Right forelimb (tissue), 1 donor: ENCODE measurements at places on chromosomes 16 and 17.

DNA sequence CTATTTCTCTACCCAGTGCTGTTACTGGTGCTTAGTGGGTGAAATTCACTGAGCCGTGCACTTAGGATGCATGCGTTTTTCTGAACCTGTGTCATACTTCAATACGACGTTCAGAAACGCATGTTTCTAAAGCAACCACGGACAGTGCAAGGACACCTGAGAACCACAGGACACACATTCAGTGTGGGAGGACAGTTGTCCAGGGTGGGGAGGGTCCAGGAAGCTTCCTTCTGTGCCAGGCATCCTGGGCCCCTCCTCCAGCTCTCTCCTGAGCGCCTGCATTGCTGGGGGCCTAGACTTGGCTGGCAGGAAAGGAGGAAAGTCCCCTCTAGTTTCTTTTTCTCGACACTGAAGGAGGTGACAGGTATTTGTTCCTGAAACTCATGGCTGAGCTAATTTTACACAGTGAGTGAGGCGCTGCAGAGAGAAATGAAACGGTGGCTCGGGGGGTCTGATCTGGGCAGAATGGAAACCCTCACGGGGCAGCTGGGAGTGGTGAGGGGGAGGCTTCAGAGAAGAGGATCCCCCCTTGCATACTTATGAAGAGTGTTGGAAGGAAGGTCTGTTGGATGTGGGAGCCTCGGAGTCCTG is 89.9 kb downstream of the IRF8 start:
- DNase-seq = no peak

DNA sequence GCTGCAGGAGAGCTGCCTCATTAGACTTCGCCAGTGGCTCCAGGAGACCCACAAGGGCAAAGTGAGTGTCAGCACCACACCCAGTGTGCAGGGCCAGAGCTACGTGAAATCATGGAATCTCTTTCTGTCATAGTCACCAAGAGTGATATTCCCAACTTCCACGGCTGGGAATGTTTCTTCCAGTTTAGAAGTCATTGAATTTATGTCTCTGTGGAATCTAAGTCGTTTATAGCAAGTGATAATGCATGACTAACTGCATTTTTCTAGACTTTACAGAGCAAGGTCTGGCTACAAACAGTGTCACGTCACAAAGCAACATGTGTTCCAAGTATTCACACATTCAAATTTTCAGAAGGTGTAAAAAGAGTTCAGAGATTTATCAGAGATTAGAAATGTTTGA is 55.5 kb downstream of the SEC14L1 start:
- DNase-seq = no peak

DNA sequence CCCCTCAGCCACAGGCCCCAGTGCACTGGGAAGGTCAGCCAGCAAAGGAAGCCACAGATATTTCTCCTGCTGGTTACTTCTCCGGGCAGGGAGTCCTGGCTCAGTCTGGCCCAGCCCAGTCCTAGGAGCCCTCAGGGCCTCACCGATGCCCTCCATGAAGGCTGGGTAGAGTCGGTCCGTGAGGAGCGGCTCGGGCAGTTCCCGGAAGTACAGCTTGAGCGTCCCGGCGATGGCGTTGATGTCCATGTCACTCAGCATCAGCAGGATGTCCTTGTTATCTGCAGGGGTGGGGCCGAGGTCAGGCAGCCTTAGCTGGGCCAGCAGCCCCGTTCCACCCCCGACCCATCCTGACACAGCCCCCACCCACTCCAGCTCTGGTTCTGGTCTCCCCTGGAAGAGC is 13.7 kb downstream of the TIMM22 start:
- no peak for DNase-seq

DNA sequence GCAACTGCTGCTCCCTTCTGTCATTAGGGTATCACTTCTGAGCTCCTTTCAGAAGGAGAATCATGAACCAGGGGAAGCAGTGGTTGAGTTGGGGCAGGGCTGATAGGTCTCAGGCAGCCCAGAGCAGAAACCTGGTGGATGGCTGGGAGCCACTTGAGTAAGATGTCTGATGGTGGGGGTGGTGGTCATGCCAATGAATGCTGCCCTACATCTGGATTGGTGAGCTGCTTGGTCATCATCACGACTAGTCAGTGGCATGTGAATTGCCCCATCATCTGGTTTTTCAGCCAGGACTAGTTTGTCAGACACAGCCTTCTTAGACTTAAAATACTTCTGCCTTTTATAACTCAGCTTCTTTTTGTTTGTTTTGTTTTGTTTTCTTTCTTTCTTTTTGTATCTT is 2.6 kb downstream of the GID4 start:
- DNase-seq = no peak

DNA sequence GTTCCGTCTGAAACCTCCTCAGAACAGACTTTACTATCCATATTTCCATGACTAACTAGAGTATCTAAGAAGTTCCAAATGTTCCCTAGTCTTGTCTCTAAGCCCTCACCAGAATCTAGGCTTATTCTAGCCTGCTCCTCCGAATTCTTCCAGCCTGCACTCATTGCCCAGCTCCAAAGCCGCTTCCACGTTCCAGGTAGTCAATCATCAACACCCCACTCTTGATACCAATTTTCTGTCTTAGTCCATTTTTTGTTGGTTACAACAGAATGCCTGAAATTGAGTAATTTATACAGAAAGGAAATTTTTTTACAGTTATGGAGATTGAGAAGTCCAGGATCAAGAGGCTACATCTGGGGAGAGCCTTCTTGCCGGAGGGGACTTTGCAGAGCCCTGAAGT is 21.1 kb downstream of the SLC38A8 start:
- no peak for DNase-seq

DNA sequence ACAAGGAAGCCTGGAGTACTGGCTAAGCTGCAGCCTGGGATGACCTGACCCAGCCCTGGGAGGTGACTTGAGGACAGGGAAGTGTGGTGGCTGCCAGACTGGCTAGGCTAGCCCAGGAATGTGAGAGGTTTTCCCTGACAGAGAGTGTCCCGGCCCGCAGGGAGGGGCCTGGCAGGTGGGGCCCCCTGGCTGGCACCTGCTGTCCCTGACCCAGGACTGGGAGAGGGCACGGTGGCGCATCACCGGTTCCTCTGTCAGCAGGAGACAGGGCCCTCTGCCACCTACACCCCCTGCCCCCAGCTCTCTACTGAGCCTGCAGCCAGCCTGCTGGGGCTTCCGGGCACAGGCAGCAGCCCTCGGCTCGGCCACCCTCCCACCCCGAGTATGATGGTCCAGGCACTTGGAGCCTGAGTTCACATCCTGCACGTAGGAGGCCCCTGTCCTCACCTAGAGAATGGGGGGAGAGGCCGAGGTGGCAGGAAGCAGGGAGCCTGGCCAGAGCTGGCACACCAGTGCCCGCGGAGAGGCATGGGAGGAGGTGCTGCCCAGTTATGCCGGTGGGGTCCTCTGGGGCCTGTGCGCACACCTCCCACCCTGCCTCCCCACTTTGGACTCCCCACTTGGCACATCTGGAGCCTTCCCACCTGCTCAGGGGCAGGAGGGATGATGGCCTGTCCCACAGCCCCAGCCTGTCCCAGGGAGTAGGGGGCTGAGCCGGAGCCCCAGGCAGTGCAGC is 528 bp downstream of the PRSS27 start:
- DNase-seq = no peak

DNA sequence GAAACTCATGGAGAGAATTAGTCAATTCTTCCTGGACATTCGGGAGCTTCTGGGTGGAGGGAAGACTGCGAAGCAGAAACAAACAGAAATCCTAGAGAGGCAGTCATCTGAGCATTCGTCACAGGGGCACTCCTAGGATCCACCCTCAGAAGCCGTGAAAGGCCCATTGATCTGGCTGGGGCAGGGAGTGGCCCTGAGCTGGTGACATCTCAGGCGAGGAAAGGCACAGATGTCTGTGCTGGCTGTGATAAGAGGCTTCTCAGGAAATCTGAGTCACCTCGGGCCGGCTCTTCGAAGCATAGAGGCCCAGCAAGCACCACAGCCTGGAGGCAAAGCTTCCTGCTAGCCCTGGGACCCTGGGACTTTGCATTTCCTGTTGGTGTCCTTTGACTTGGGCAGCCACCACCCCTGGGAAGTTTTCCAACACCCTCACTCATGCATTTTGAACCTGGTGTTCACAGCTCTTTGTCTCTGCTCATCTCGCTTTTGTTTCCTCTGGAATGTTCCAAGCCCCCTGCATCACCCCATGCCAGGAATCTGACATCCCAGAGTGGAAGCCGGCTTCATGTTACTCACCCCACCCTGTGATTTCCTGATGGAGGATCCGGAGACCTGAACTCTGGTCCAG is 23.3 kb upstream of the CDRT4 start:
- DNase-seq = peak; percentile 63

DNA sequence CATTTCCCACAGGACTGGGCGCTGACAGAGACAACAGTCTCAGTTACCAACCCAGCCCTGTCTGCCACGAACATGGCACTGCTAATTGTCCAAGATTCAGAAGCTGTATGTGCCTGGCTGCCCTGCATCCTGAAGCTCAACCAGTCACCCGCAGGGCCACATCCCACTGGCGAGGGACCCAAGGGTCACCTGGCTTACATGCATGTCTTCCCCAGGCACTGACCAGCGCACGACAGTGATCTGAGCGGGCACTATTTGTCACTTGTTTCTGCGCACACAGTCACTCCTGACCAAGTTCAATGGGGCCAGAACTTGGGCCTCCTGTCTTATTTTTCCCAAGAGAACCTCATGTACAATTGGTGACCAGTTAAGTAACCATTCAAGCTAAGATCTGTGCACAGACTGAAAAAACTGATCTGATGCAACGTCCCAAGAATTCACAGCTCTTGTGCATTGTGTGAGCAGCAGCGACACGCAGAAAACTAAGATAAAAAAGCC is 13.1 kb downstream of the USP7 start:
- DNase-seq = no peak

GRCh38 chr17:9242983-9243382 is 221.7 kb downstream of the NTN1 start:
- no peak for DNase-seq

DNA sequence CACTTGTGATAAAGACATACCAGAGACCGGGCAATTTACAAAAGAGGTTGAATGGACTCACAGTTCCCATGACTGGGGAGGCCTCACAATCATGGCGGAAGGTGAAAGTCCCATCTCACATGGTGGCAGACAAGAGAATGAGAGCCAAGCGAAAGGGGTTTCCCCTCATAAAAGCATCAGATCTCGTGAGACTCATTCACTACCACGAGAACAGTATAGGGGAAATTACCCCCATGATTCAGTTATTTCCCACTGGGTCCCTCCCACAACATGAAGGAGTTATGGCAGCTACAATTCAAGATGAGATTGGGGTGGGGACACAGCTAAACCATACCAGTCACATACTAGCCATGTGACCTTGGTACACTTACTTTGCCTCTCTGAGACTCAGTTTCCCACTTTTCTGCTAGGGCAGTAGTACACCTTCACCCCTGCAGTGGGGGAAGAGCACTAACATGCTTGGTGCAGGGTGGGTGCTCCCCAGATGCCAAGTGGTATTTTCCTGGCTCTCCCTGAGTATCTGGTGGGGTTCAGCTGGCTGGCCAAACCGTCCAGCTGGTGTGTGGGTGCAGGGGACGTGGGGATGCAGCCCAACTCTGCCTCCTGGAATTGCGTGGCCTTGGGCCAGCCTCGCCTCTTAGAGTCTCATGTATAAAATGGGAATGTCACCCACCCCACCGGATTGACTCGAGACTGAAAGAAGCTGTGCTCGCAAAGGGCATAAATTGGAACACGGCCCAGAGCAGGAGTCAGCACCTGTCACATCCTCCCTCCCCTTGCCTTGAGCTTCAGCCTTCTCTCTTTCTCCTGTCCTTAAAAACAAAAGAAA is 364.1 kb downstream of the CPPED1 start:
- DNase-seq = no peak

- DNase-seq = peak; percentile 20
These were observed 95.2 kb downstream of the C16orf78 start for GRCh38 chr16:49468611-49469310.

DNA sequence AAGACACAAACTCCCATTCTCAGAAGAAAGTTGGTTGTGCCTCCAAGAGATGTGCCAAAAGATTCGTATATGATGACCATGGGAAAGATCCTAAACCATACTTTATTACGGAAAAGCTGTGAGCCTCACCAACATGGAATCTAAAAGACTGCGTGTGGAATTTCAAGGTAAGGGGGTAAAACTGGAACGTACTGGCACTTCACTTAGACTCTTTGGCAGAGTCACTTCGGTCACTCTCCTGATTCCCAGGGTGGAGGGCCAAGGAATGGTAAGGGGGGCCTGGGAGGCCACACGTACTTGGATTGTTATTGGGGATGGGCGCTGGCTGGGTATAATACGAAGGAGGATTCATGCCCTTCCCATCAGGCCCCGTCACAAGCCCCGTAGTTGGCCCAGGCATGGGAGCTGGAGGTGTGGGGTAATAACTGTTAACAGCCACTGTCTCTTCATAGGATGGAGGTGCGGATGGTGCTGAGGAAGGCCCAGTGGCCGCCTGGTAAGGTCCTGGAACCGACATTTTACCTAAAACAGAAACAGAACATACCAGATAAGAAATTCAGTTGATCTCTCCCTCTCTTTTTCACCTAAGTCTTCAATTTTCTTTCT is 30.4 kb downstream of the LITAF start:
- no peak for DNase-seq

DNA sequence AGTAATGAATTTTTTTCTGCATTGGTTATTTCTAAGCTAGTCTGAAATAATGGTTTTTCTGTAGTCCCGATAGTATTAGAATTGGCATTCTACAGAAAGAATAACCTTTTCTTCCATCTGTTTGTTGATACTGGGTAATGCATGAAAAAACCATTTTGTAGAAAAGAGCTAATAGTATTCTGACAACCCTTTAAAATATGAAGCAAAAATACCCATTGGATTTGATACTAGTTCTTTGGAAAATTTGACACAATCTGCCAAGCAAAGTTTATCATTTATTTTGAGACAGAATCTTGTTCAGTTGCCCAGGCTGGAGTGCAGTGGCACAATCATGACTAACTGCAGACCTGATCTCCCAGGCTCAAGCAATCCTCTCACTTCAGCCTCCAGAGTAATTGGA is 366.8 kb upstream of the MON1B start:
- DNase-seq = no peak

- DNase-seq = no peak
These were observed 44.6 kb downstream of the NDEL1 start for GRCh38 chr17:8480011-8480976.

GRCh38 chr16:55279598-55279997 is 44.4 kb upstream of the IRX6 start:
- DNase-seq = no peak

DNA sequence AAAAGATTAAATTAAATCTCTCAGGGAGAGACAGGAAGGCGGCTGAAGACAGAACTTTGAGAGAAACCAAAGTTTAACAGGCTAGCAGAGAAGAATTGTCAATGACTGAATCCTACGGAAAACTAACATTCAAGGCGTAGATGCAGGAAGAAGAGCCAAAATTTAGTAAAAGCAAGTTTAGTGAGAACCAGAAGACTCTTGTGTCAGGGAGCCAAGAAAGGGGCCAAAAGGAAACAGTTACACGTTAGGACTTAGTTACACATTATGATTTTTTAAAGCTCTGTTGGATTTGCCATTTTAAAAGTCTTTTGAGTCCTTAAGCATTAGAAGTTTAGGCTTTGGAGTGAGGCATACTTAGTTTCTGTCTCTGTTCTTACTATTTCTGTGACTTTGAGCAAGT is 164.6 kb downstream of the CHD9 start:
- no peak for DNase-seq
